Activated T-helper 1 cell treated with anti-CD3 and anti-CD28 coated beads, Interleukin-12 subunit alpha, Interleukin-12 subunit beta, Interleukin-2, Interleukin-4 antibody, amounts not matched to agents 30 ng/mL and 10 ng/mL and 1 ng/mL, durations not matched to agents 14 hours and 24 hours and 36 hours (primary cell): ENCODE measurements at places on chromosomes 1 and 21. TPM values are rescaled to one million over a fixed set of nuclear protein-coding genes. Genes with fewer than 3 reads are reported as not detected.
A peak's percentile ranks its signal among the peaks of the same experiment; 100 is the strongest.

Gene OR2L3
- total RNA-seq, result not detected in 2 replicates

- peaks cover 14% of the 10 kb centered on the region for H3K36me3 ChIP-seq
- H3K27me3 ChIP-seq, result no peaks in the 10 kb centered on the region
- no peak overlapping the region for H3K27ac ChIP-seq
- no peaks in the 10 kb centered on the region for H3K4me1 ChIP-seq
- H3K4me3 ChIP-seq, result no peak overlapping the region
Observed at GRCh38 chr1:36008546-36009197, 75.2 kb upstream of the TEKT2 start.

GRCh38 chr1:2360588-2361364 is 30.6 kb downstream of the MORN1 start:
- H3K4me1 ChIP-seq, result no peaks in the 10 kb centered on the region
- no peak overlapping the region for H3K27ac ChIP-seq
- no peak overlapping the region for H3K4me3 ChIP-seq
- no peaks in the 10 kb centered on the region for H3K27me3 ChIP-seq
- H3K36me3 ChIP-seq, result no peaks in the 10 kb centered on the region

Gene ADGRL4
- not detected in 2 replicates for total RNA-seq

DNA sequence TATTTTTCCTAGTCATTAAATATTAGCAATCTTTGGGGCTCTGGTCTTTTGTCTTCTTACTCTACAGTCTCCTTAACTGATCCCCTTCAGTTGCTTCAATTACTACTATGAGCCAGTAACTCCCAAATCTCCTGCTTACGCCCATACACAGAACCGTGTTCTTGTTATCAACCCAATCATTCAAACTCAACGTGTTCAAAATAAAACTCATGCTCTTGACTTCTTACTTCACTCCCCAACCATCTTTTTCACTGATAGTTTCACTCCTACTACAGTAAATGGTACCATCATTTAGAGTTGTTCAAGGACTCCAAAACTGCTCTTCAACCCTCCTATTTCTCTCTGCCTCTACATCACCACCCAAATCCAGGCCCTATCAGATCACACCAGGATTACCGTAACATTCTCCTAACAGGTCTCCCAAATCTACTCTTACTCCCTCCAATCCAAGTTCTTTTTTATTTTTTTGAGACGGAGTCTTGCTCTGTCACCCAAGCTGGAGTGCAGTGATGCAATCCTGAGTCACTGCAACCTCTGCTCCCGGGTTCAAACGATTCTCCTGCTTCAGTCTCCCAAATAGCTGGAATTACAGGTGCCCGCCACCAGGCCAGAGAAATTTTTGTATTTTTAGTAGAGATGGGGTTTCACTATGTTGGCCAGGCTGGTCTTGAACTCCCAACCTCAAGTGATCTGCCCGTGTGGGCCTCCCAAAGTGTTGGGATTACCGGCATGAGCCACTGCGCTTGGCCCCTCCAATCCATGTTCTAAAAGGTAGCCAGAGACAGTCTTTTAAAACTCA is 3.0 kb downstream of the YARS1 start:
- no peaks in the 10 kb centered on the region for H3K27me3 ChIP-seq
- peaks cover 65% of the 10 kb centered on the region for H3K4me1 ChIP-seq
- H3K4me3 ChIP-seq, result peak overlapping the region; percentile 97
- no peak for DNase-seq
- peak overlapping the region; percentile 29 for H3K27ac ChIP-seq

DNA sequence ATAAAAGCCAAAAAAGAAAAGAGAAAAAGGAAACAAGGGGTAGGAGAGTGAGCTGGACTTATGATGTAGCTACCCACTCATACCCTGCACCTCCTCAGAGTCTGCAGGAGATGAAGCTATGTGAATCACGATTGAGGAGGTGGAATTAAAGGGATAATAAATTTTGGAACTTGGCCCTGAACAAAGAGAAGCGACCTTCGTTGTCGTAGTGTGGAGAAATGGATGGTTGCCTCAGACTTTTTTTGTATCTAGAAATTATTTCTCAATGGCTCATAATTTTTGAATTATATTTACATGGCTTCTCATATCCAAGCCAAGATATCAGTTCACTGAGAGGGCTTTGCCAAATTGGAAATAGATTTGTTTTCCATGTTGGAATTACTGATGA is 37.8 kb upstream of the SIPA1L2 start:
- H3K36me3 ChIP-seq, result no peaks in the 10 kb centered on the region
- peaks cover 14% of the 10 kb centered on the region for H3K27me3 ChIP-seq
- no peak overlapping the region for H3K4me3 ChIP-seq
- peaks cover 10% of the 10 kb centered on the region for H3K4me1 ChIP-seq
- no peak overlapping the region for H3K27ac ChIP-seq
- DNase-seq, result no peak

Gene PLA2G2C
- 0.44 and 0.65 TPM in 2 replicates for total RNA-seq

Gene USP16
- 44.7 and 48.7 TPM in 2 replicates for total RNA-seq

DNA sequence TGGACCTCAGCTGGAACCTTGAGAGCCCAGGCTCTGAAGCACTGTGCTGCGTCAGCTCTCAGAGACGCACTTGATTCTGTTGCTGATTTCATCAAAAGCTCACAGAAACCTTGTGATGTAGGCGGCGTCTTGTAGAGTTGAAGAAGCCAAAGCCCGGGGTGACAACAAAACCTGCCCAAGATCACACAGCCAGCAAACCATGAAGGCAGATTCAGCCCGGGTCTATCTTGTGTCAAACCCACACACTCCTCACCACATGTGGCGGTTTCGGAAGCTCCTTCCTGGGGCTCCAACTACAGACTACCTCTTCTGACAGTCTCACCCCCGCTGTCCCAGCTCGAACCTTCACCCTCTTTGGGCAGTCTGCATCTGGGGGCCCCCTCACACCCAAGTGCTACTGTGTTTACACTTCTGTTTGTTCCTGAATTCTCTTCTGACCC is 50.4 kb downstream of the TENT5C start:
- H3K36me3 ChIP-seq, result peaks cover 8% of the 10 kb centered on the region
- peak overlapping the region; percentile 80 for H3K4me3 ChIP-seq
- peaks cover 4% of the 10 kb centered on the region for H3K27me3 ChIP-seq
- H3K27ac ChIP-seq, result peak overlapping the region; percentile 87
- DNase-seq, result peak; percentile 81

Gene HAO2
- not detected in 2 replicates for total RNA-seq

Gene VWA5B1
- total RNA-seq, result 0.05 TPM in 1 of 2 replicates, not detected in the other

Gene LAPTM5
- 199 and 214 TPM in 2 replicates for total RNA-seq

DNA sequence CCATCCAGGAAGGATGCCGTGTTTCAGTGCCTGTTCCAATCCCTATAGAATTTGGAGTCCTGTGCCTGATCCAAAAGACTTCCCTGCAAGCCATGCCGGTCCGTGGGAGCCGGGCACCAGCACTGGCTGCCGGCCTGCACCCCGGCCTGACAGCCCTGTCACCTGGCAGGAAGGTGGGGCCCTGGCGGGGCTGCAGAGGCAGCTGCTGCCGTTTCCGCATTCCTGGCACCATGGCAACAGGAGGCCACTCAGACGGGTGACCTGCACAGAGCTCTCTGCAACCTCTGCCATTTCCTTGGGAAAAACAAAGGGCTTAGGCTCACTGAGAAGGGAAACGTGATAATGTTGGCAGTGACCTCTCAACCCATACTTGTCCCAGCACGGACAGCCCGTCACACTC is 63.2 kb upstream of the TMEM51 start:
- no peaks in the 10 kb centered on the region for H3K4me1 ChIP-seq
- peaks cover 21% of the 10 kb centered on the region for H3K27me3 ChIP-seq
- H3K4me3 ChIP-seq, result no peak overlapping the region
- H3K27ac ChIP-seq, result no peak overlapping the region
- H3K36me3 ChIP-seq, result no peaks in the 10 kb centered on the region
- no peak for DNase-seq

Gene RGS16
- total RNA-seq, result 138 and 143 TPM in 2 replicates

GRCh38 chr1:14437417-14437918 is 161.0 kb upstream of the KAZN start:
- no peak for DNase-seq
- no peak overlapping the region for H3K4me3 ChIP-seq
- H3K27ac ChIP-seq, result no peak overlapping the region
- H3K27me3 ChIP-seq, result no peaks in the 10 kb centered on the region
- H3K36me3 ChIP-seq, result no peaks in the 10 kb centered on the region
- no peaks in the 10 kb centered on the region for H3K4me1 ChIP-seq

Gene PYHIN1
- 19.5 and 19.9 TPM in 2 replicates for total RNA-seq

GRCh38 chr1:163346326-163346870 is 24.6 kb downstream of the NUF2 start:
- H3K27ac ChIP-seq, result no peak overlapping the region
- DNase-seq, result no peak

DNA sequence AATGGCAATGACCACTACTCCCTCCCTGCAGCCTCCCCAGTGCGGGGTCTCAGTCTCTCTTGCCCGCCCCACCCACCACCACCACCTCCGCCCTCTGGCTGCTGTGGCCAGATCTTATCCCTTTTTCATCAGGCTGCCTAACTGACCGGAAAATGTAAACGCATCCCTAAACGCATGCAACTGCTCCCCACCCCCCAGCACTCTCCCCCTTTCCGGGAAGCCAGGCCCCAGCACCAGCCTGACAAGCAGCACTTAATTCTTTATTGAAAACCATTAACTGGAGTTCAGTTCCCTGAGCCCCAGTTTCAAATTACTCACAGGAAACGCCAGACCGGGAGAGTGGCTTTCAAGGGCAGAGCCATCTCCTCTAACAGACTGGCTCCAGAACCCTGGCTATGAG is 147.7 kb downstream of the DMRTA2 start:
- H3K27ac ChIP-seq, result no peak overlapping the region
- DNase-seq, result no peak
- no peaks in the 10 kb centered on the region for H3K36me3 ChIP-seq

- DNase-seq, result no peak
- peaks cover 9% of the 10 kb centered on the region for H3K36me3 ChIP-seq
- no peak overlapping the region for H3K4me3 ChIP-seq
- no peak overlapping the region for H3K27ac ChIP-seq
- no peaks in the 10 kb centered on the region for H3K4me1 ChIP-seq
Observed at GRCh38 chr1:179105393-179105792, 23.5 kb downstream of the TOR3A start.

GRCh38 chr1:64107632-64108031 is 95.8 kb upstream of the UBE2U start:
- H3K36me3 ChIP-seq, result no peaks in the 10 kb centered on the region
- no peak for DNase-seq
- H3K27ac ChIP-seq, result no peak overlapping the region
- no peak overlapping the region for H3K4me3 ChIP-seq
- H3K4me1 ChIP-seq, result no peaks in the 10 kb centered on the region

Gene KCNQ4
- total RNA-seq, result 0.78 and 0.88 TPM in 2 replicates

- H3K27ac ChIP-seq, result peak overlapping the region; percentile 42
- peak; percentile 69 for DNase-seq
- H3K36me3 ChIP-seq, result peaks cover 3% of the 10 kb centered on the region
- peak overlapping the region; percentile 55 for H3K4me3 ChIP-seq
Observed at GRCh38 chr1:26358411-26359384, 4.8 kb upstream of the CRYBG2 start.

- peaks cover 16% of the 10 kb centered on the region for H3K36me3 ChIP-seq
- DNase-seq, result peak; percentile 73
- peak within 1 kb of the TSS; percentile 78 for H3K27ac ChIP-seq
- peak within 1 kb of the TSS; percentile 90 for H3K4me3 ChIP-seq
- H3K27me3 ChIP-seq, result peaks cover 6% of the 10 kb centered on the region
- H3K4me1 ChIP-seq, result peaks cover 55% of the 10 kb centered on the region
Observed at GRCh38 chr1:151839457-151840403, at the start of gene C2CD4D. Gene C2CD4D (minus strand): TSS chr1:151839820. CDS start chr1:151838989, 831 bp downstream.

Gene TEKT2
- total RNA-seq, result 0.16 and 0.27 TPM in 2 replicates

DNA sequence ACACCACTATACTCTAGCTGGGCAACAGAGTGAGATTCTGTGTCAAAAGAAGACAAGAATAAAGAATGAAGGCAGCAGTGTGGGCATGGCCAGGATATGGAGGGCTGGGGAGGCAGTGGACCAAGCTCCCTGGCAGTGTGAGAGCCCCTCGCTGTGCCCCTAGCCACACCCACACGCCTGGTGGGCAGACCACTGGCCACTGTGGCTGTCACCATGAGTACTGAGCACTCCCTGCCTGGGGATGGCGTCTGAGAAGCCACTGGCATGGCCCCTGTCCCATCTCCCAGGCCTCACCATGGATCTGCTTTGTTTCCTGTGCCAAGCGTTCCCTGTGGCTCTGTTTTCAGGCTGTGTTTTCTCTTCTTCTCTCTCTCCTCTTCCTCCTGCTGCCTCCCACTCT is 51.7 kb downstream of the STUM start:
- H3K27ac ChIP-seq, result no peak overlapping the region
- peaks cover 9% of the 10 kb centered on the region for H3K4me1 ChIP-seq
- H3K27me3 ChIP-seq, result peaks cover 7% of the 10 kb centered on the region
- no peaks in the 10 kb centered on the region for H3K36me3 ChIP-seq

Gene PPP1R8
- 84.1 and 88.1 TPM in 2 replicates for total RNA-seq

Gene LY9
- total RNA-seq, result 0.49 and 0.71 TPM in 2 replicates

Gene IGSF3
- 1.7 TPM in 2 replicates for total RNA-seq

Gene LINGO4
- 0.07 and 0.10 TPM in 2 replicates for total RNA-seq

- H3K4me3 ChIP-seq, result no peak overlapping the region
- H3K27me3 ChIP-seq, result peaks cover 2% of the 10 kb centered on the region
- no peaks in the 10 kb centered on the region for H3K4me1 ChIP-seq
- no peak overlapping the region for H3K27ac ChIP-seq
- H3K36me3 ChIP-seq, result no peaks in the 10 kb centered on the region
Observed at GRCh38 chr1:17068789-17069188, 15.0 kb upstream of the SDHB start.

Gene PTGER3
- 1.3 and 1.4 TPM in 2 replicates for total RNA-seq
